ENCODE measurements at places on chromosomes 16 and 17.

- DNase-seq: no peak
Observed at GRCh38 chr17:64448665-64449512, at the start of gene MILR1. Gene MILR1 (plus strand): TSS chr17:64449115. CDS start chr17:64449169, 54 bp downstream.

DNA sequence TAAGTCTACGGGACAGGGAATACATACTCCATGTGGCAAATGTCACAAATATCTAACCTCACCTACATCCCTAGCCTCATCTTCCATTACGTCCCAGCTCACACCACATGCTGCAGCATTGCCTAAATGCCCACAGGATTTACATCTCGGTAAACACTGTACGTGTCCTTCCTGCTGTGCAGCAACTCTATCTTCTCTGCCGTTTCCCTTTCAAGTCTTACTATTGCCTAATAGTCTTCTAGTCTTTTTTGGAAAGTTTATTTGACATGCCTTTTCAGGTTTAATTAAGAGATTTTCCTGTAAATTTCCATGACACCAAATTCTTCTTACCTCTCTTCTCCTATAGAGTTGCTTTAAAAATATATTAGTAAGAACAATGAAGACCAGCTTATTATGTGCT is 120.5 kb downstream of the HS3ST4 start:
- DNase-seq: no peak

DNA sequence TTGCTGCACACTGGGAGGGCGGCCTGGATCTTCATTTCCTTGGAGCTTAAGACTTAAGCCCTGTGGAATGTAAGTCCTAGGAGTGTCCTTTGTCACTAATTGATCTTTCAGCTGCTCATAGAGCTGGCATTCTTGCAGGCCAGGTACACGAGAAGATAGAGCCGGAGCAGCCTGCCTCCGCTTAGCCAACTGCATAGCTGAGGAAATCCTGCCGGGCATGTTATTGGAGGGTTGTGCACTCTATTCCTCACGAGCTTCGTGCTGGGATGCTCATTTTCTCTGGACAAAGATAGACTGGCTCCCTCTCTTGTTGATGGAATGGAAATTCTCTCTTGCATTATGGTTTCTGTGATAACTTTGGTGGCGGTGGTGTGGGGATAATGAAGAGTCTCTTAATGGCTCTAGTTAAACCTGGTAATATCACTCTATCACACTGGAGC is 76.9 kb downstream of the RPA1 start:
- DNase-seq: no peak

GRCh38 chr17:68771867-68772515 is 170.8 kb upstream of the FAM20A start:
- no peak for DNase-seq
